ENCODE measurements at places on chromosomes 1 and 21. TPM values are rescaled to one million over a fixed set of nuclear protein-coding genes. Genes with fewer than 3 reads are reported as not detected.

LEFTY2 gene
- total RNA-seq, result not detected

KCNA10 gene
- total RNA-seq, result not detected

TCP10L gene
- total RNA-seq, result 0.35 TPM

SPRR1B gene
- not detected for total RNA-seq

OR6K3 gene
- not detected for total RNA-seq

F13B gene
- not detected for total RNA-seq

C1QC gene
- total RNA-seq, result not detected

AKR7A3 gene
- 0.70 TPM for total RNA-seq

C1orf167 gene
- 0.93 TPM for total RNA-seq

SERTAD4 gene
- total RNA-seq, result 1.9 TPM

KIFAP3 gene
- 15.8 TPM for total RNA-seq

VANGL2 gene
- total RNA-seq, result 0.60 TPM

CR2 gene
- not detected for total RNA-seq

RAB7B gene
- 11.0 TPM for total RNA-seq

C1orf94 gene
- total RNA-seq, result not detected

OR2L2 gene
- total RNA-seq, result not detected

SMIM12 gene
- total RNA-seq, result 21.2 TPM

SSU72 gene
- total RNA-seq, result 134 TPM

CHODL gene
- not detected for total RNA-seq

MMEL1 gene
- total RNA-seq, result not detected

FGGY gene
- total RNA-seq, result 21.4 TPM

METTL13 gene
- 20.5 TPM for total RNA-seq

TRAPPC10 gene
- total RNA-seq, result 11.7 TPM

DMBX1 gene
- not detected for total RNA-seq

TMEM50B gene
- 28.6 TPM for total RNA-seq

MACF1 gene
- total RNA-seq, result 113 TPM

CCDC27 gene
- total RNA-seq, result not detected

CXADR gene
- total RNA-seq, result 0.60 TPM

Data from pericardium fibroblast (primary cell).